ENCODE measurements at places on chromosomes 5 and 9.

GRCh38 chr9:19785230-19785629, 3.6 kb downstream of the SLC24A2 start:
- DNase-seq, result no peak

DNA sequence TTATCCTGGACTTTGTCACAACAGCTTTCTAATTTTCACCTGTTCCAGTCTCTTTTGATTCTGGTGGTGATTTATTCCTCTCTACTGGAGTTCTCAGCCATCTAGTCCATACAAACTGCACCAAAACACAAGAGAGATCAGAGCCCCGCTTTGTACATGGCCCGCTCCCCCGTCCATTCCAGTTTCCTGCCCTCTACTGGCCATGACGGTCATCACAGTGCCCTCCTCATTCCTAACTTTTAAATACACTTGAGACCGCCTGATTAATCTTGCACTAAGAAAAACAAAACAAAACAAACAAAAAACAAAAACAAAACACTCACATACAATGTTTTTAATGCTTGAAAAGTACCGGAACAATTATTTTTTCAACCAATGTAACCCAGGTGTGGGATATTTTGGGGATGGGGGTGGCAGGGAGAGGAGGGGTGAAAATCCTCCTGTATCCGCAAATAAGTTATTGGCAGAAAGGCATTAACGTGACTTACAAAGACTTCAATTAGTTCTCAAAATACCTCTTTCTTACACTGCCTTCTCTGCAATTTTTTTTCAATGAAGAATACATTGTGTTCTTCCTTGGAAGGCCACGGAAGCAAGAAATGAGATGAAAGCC, 84.8 kb upstream of the PAM start:
- no peak for DNase-seq

GRCh38 chr9:136211441-136212344, 6.8 kb upstream of the LHX3 start:
- DNase-seq, result no peak

- DNase-seq, result no peak
These were observed 27.4 kb downstream of the RCL1 start for GRCh38 chr9:4820168-4820567.

- no peak for DNase-seq
These were observed 191.0 kb downstream of the CACNA1B start for GRCh38 chr9:138068601-138069035.

DNA sequence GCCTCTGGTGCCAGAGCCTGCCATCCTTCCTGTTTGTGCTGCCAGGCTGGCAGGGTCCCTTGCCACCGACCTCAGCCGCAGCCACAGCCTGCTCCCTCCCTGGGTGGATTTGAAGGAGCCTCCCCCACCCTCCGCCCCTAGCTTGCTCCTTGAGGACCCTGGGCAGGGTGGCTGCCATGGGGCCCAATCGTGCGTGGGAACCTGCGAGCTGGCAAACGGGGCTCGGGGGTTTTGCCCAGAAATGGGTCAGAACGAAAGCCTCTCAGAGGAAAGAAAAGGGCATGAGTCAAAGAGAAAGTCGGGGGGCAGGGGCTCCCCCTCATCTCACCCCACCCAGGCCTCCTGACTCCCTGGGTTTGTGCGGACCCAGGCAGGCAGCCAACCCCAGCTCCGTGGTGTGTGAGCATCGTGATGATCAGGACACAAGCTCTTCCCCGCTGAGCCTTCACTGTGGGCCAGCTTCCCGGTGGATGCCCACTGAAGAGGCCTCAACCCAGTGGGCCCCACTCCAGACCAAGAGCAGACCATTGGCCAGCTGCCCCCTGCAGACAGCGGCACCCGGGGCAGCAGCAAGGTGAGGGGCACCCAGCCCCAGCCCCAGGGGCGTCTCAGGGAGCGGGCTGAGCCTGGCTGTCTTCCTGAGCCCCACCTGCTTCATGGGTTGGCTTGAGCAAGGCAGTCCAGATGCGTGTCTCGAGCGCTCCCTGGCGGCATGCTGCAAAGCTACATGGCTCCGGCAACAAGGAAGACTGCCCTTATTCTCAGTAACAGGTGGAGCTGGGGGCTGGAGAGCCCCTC, 3.0 kb upstream of the FUT7 start:
- DNase-seq, result peak; percentile 91

- DNase-seq, result no peak
These were observed 21.0 kb upstream of the C5orf58 start for GRCh38 chr5:170211575-170212334.

DNA sequence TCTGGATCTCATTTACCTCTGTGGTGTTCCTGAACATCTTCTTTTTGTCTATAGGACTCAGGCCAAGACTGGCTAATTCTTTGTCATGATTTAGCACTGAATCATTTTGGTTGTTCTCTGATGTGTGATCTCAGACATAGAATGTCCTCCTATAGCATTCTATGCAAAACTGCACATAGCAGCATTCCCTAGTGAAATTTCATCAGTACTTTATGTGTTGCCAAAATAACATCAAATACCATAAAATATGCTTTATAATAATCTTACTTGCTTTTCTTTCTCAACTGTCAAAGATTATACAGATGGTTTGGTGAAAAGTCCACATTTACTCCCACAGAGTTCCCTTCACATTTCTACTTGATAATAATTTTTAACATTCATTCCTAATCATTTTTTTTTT, 115.7 kb upstream of the MPDZ start:
- no peak for DNase-seq

DNA sequence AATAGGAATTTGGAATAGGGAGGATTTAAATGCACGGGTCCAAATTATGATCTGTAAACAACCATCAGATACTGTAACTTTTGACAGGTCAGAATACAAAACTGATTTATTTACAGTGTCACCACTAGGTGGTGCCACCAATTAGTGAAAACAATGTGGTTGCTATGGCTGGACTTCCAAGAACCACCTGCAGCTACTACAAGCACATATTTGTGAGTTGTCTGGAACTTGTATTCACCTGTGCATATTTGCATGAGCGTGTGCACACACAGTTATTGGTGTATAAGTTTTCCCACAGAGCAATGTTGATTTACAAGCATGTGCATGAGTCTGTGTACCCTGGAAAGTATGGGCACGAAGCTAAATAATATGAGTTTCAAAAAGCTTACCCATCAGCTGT, 3.0 kb upstream of the HRCT1 start:
- DNase-seq, result peak; percentile 44

DNA sequence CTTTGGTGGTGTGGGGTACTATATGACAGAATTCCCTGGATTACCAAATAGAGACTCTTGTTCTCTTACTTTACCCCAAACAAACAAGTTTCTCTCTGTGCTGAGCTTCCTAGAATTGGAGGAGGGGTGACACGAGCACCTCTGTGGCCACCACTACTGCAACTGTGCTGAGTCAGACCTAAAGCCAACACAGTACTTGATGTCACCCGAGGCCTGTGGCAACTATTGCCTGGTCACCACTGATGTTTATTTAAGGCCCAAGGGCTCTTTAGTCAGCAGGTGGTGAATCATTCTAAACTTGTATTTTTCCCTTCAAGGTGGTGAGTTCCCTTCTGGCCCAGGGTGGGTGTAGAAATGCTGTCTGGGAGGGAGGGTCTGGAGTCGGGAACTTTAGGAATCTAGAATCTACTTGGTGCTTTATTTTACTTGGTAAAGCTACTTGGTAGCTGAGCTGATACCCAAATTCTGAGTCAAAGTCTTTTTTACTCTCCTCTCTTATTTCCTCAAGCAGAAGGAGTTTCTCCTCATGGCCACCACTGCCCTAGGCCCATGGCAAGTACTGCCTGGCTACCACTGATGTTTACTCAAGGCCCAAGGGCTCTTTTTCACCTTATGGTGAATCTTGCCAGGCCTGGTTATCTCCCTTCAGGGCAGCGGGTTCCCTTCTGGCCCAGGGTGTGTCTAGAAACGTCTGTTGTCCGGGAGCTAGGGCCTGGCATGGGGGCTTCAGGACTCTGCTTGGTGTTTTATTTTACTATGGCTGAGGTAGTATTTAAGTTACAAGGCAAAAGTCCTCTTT, 9.8 kb downstream of the LURAP1L start:
- DNase-seq, result no peak

GRCh38 chr5:172096207-172096940, 89.9 kb upstream of the FBXW11 start:
- DNase-seq, result no peak
